ENCODE measurements at places on chromosomes 1 and 21.

GRCh38 chr1:189834813-189835212 is 642.9 kb downstream of the BRINP3 start:
- no peak for DNase-seq

- no peak for DNase-seq
Measured at GRCh38 chr1:55071477-55071876, 32.1 kb downstream of the PCSK9 start.

- DNase-seq, result no peak
Measured at GRCh38 chr1:44472620-44473525, 67.8 kb downstream of the RNF220 start.

DNA sequence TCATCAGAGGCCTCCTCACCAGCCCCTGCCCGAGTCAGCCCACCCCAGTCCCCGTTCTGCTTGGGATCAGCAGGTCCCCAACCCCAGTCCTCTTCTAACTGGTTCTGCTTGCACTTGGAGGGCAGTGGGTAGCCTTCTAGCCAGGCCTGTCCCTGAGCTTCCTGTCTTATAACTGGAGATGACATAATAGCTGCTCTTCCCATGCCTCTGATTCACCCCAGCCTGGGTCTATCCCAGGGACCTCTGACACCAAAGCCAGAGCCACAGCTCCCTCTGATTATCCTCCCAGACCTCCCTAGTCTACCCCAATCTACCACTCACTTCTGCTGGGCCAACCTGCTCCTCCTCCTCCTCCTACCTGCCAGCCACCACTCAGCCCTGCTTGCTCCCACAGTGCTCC is 31.4 kb downstream of the IQGAP3 start:
- no peak for DNase-seq

GRCh38 chr1:76725864-76726619 is 141.2 kb upstream of the ST6GALNAC5 start:
- no peak for DNase-seq

GRCh38 chr1:52028328-52028727 is 5.3 kb downstream of the KTI12 start:
- no peak for DNase-seq

DNA sequence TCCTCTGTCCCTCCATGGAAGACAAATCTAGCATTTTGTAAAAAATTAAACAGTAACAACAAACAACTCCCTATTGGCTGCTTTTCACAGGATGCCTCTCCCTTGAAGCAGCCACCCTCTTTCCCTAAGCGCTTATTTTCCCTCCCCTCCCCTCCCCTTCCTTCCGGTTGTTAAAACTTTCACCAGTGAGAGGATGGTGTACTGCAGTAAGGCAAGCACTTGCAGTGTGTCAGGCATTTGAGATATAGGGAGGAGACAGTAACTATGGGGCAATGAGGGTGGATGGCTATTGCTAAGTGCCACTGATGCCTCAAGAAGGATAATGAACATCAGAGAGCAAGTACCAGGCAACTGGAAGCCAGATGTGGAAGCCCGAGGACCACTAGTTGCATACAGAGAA is 19.1 kb upstream of the KIAA1614 start:
- DNase-seq, result no peak

DNA sequence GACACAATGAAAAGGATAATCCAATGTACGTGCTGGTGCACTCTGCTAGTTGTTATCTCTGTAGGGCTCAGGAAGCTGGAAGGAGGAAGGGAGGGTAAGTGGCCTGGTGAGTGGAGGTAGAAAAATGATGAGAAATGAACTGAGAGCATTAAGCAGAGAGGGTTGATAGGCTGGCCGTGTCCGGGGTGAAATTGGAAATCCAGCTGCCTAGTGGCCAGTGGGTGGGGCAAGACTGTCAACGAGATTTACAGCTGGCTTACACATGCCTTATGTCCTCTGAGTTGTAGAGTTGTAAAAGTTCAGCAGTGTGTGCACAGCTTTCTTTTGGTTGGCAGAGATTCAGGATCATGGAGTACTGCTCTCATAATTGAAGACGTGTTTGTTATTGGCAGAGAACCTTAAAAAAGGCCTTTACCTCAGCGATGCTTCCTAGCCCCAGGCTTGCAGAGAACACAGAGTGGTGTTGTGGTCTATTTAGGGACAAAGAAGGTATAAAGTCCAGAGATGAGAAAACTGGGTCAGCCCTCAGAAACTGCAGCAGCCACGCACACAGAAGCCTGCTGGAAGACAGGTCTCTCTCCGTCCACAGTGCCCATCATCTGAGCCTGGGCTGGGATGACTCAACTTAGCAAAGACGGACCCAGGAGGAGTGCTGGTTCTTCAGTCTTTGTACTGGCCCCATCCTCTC is 132.4 kb downstream of the EDEM3 start:
- DNase-seq, result no peak

DNA sequence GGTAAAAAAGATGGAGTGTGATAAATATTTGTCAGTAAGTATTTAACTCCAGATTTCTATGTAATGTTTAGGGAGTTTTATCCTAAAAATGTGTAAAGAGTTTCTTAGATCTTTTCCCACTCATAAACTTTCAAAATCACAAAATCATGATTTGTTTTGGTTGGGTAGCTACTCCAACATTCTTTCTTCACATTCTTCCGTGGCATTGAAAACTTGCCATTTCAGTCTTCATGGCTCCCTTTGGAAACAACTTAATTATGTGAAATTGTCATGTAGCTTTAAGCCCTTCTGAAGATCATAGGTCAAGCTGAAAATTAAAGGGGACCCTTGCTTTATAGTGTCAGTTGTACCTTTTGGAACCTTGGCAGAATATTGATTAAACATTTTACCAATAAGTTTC is 73.2 kb downstream of the ADGRL2 start:
- no peak for DNase-seq

GRCh38 chr1:44048532-44049215 is 17.4 kb upstream of the SLC6A9 start:
- DNase-seq, result no peak

GRCh38 chr1:24635195-24635843 is 7.8 kb upstream of the SRRM1 start:
- DNase-seq, result peak; percentile 83

DNA sequence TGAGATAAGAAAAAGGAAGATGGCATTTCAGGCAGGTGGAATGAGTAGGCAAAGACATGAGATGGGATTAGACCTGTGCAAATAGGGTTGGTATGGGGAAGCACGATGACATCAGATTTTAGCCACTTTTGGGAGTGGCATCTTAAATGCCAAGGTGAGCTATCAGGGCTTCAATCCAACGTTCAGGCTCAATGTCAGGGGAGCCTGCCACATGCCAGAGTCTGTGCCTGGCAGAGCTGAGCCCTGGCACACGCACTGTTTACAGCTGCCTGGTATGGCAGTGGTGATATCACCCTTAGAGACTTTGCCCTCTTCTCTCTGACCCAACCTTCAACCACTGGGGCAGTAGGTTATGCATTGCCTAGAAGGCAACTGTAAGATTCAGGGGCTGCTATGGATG is 1.1 kb upstream of the GUCA2B start:
- DNase-seq, result no peak

GRCh38 chr1:222283147-222283768 is 264.6 kb downstream of the HHIPL2 start:
- DNase-seq, result no peak

- no peak for DNase-seq
Measured at GRCh38 chr1:87402241-87403002, 73.7 kb downstream of the LMO4 start.

- DNase-seq, result no peak
Measured at GRCh38 chr1:62198781-62199125, 4.1 kb downstream of the L1TD1 start.

DNA sequence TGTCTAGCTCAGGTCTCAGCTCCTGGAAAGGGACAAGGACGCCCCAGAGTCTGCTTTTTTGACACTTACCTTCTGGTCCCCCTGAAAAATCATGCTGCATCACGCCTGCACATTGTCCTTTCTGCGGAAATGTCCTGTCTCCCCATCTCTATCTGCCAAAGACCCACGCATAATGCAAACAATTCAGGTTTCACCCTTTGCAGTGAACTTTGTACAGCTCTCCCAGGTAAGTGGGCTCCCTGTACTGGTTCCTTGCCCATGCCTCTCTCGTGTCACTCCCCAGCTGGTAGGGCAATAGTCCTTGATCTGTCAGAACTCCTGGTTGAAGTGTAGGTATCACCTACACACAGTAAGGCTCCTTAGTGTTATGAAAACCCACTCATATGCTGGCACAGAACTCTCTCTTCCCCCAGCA is 102.9 kb upstream of the IRF2BP2 start:
- DNase-seq, result no peak

DNA sequence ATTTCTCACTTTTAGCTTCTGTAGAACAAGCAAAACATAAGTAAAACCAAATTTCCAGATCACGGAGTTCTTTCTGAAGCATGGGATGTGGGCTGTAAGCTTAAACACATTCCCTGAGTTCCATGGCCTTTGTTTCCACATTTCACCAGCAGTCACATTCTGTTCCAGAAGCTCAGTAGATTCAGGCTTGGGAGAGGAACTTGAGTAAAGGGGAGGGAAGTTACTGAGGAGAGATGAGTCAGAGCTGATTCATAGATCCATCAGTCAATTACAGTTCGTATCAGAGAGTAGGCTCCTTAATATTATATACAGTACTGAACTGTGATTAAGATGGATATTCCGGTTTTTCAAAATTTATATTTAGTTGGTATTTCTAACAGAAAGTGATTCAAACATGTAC is 614.3 kb downstream of the NCAM2 start:
- no peak for DNase-seq

- DNase-seq, result no peak
Measured at GRCh38 chr1:84434801-84435549, 36.7 kb downstream of the DNASE2B start.
